T-helper 17 cell (primary cell): ENCODE measurements at places on chromosomes 5 and 9. TPM values are rescaled to one million over a fixed set of nuclear protein-coding genes. Genes with fewer than 3 reads are reported as not detected.

The FOXD4 gene
- total RNA-seq = not detected

The PCDHB13 gene
- total RNA-seq = not detected

The TMEM252 gene
- not detected for total RNA-seq

The CYSRT1 gene
- total RNA-seq = not detected

The COL27A1 gene
- total RNA-seq = 1.3 TPM

The BSPRY gene
- 0.32 TPM for total RNA-seq

The NOL6 gene
- total RNA-seq = 32.4 TPM

The IFNB1 gene
- not detected for total RNA-seq
